Liver (tissue), 10 donors: ENCODE measurements at places on chromosomes 3 and 15.

DNA sequence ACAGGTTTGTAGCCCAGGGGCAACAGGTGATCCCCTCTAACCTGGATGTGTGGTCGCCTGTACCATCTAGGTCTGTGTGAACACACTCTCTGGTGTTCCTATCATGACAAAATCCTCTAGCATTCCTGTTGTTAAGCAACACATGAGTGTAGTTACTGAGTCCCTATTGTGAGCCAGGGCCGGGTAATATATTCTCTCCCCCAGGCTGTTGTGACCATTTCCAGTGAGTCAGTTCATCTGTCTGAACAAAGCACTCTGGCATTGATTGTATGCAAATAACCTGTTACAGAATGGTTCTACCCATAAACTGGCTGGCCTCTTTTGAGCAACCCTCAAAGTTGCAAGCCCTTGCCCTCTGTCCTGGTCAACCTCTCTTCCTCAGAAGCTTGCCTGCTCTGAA is 2.6 kb upstream of the FLNB start:
- H3K4me1 ChIP-seq = peaks cover 27% of the 10 kb centered on the region
- no peak overlapping the region for H3K4me3 ChIP-seq
- no peak overlapping the region for H3K27ac ChIP-seq
- no peaks in the 10 kb centered on the region for H3K27me3 ChIP-seq

DNA sequence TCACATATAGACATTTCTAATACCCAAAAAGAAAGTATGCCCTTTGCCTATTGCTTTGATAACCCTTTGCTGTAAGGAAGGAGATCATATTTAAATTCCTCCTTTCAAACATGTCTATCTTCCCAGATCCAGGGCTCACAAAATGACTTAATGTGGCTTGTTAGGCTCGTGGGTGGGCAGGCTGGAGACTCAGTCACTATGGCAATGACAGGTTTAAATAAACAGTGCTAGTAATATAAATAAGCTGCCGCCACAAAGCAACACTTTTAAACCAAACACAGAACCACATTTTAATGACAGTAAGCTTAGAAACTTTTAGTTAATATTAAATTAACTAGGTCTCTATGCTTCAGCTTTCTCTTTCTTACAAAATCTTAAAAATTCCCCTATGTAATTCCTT is 616.0 kb upstream of the NAALADL2 start:
- H3K27ac ChIP-seq = no peak overlapping the region
- no peak overlapping the region for H3K4me3 ChIP-seq
- H3K27me3 ChIP-seq = no peaks in the 10 kb centered on the region
- no peaks in the 10 kb centered on the region for H3K4me1 ChIP-seq
- no peaks in the 10 kb centered on the region for H3K36me3 ChIP-seq
- DNase-seq = no peak

- no peaks in the 10 kb centered on the region for H3K27me3 ChIP-seq
- peaks cover 29% of the 10 kb centered on the region for H3K4me1 ChIP-seq
- peak; percentile 6 for DNase-seq
- no peak overlapping the region for H3K27ac ChIP-seq
- peaks cover 33% of the 10 kb centered on the region for H3K36me3 ChIP-seq
Observed at GRCh38 chr3:123150449-123151215, 51.1 kb upstream of the SEC22A start.

GRCh38 chr3:158783051-158783450 is 18.8 kb upstream of the MFSD1 start:
- DNase-seq = no peak
- no peaks in the 10 kb centered on the region for H3K36me3 ChIP-seq
- no peaks in the 10 kb centered on the region for H3K4me1 ChIP-seq
- H3K27ac ChIP-seq = no peak overlapping the region

DNA sequence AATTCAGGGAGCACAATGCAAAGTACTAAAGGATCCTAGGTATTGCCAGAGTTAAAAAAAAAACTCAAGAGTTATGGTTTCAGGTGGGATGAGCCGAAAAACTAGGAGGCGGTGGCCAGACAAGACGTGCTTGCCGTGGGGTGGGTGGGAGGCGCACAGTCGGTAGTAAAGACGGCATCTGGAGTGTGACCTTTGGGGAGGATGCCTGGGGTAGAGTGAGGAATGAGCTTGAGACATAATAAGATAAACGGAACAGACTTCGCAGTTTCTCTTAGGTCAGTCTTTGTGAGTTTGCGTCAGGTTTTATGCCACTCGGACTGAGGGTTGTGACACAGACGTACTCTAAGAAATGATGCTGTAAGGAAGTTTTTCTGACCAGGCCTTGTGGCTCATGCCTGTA is 139.6 kb downstream of the LRRK1 start:
- no peak overlapping the region for H3K4me3 ChIP-seq
- H3K36me3 ChIP-seq = no peaks in the 10 kb centered on the region
- no peaks in the 10 kb centered on the region for H3K4me1 ChIP-seq
- H3K27ac ChIP-seq = no peak overlapping the region

- H3K4me3 ChIP-seq = no peak overlapping the region
- no peak overlapping the region for H3K27ac ChIP-seq
- peaks cover 3% of the 10 kb centered on the region for H3K4me1 ChIP-seq
- H3K36me3 ChIP-seq = no peaks in the 10 kb centered on the region
- H3K27me3 ChIP-seq = no peaks in the 10 kb centered on the region
Observed at GRCh38 chr3:81764665-81765064, 3.2 kb upstream of the GBE1 start.

DNA sequence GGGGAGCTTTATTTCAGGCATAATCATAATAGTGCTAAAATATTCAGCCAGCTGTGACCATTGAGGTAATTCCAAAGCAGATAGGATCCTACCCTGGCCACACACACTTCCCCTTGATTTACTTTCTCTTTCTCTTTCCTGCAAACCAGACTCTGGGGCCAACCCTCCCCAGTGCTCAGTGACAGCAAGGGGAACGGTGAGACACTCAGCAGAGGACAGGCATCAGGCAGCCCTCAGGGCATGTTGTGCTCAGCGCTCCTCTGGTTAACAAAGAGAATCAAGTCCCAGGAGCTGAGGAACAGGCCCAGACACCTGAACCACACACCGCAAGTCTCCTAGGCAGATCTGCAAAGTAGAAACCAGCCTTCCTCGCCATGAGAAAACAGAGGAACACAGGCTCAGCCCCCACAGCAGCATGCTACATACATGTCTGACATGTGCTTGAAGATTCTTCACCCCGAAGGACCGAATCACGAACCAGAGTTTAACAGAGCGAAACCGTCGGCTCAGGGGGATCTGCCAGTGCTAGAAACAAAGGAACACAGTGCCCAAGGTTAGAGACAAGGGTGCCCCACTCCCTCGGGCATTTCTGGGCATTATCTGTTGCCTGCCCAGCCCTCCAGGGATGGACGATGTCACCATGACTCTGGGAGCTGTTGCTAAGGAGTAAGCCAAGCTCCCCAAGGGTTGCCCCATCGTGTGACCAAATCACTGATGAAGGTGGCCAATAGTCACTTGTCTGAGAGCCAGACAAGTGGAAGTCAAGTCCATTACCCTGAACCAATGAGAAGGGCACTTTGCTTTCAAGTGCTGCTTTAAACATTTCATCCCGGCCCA is 17.5 kb downstream of the HDC start:
- H3K4me3 ChIP-seq = no peak overlapping the region
- peaks cover 50% of the 10 kb centered on the region for H3K4me1 ChIP-seq
- DNase-seq = no peak
- H3K27me3 ChIP-seq = no peaks in the 10 kb centered on the region

DNA sequence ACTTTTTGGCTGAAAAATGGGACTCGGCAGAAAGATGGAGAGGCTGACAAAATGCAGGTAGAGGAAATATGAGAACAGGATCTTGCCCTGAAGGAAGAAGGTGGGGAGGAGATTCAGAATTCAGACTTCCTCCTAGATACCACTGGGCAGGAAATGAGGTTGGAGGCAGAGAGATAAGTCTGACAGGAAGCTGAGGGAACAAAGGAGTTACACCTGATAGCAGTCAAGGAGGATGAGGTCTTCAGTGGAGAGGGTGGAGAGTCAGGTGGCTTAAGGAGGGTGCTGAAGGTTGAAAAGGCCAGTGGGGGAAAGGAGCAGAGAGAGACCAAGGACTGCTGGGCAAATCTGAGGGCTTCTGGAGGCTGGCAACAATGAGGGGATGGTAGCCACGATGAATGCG is 56.8 kb downstream of the CCR4 start:
- no peaks in the 10 kb centered on the region for H3K27me3 ChIP-seq
- peaks cover 4% of the 10 kb centered on the region for H3K4me1 ChIP-seq
- no peak overlapping the region for H3K4me3 ChIP-seq
- peaks cover 26% of the 10 kb centered on the region for H3K36me3 ChIP-seq

GRCh38 chr3:35071772-35072171 is 567.6 kb upstream of the ARPP21 start:
- H3K4me3 ChIP-seq = no peak overlapping the region
- H3K36me3 ChIP-seq = no peaks in the 10 kb centered on the region
- no peak for DNase-seq
- H3K27me3 ChIP-seq = no peaks in the 10 kb centered on the region

- no peaks in the 10 kb centered on the region for H3K36me3 ChIP-seq
- no peak for DNase-seq
- H3K27ac ChIP-seq = peak overlapping the region; percentile 61
- no peak overlapping the region for H3K4me3 ChIP-seq
Observed at GRCh38 chr3:73029321-73029796, 32.1 kb upstream of the EBLN2 start.

DNA sequence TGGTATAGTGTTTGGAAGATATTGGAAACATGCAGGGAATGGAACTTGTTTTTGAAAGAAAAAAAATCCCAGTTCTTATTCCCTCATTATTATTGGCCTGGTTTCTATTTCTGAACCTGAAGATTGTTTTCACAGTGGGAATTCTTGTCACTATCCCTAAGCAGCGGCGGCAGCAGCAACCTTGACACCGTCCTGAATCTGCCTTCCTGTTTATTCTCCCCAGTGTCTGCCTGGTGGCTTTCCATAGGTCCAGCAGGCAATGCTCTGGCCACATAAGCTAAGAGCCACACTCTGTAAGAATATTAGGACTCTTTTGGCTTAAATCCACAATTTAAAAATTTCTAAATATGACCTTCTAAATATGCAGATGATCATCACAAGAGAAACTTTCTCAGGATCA is 178.0 kb downstream of the PLCL2 start:
- H3K27me3 ChIP-seq = no peaks in the 10 kb centered on the region
- H3K4me1 ChIP-seq = no peaks in the 10 kb centered on the region
- H3K27ac ChIP-seq = no peak overlapping the region
- no peak overlapping the region for H3K4me3 ChIP-seq

- H3K4me1 ChIP-seq = no peaks in the 10 kb centered on the region
- no peak for DNase-seq
- no peak overlapping the region for H3K27ac ChIP-seq
- no peak overlapping the region for H3K4me3 ChIP-seq
- no peaks in the 10 kb centered on the region for H3K27me3 ChIP-seq
- H3K36me3 ChIP-seq = no peaks in the 10 kb centered on the region
Observed at GRCh38 chr3:79326642-79327041, 441.2 kb downstream of the ROBO1 start.

DNA sequence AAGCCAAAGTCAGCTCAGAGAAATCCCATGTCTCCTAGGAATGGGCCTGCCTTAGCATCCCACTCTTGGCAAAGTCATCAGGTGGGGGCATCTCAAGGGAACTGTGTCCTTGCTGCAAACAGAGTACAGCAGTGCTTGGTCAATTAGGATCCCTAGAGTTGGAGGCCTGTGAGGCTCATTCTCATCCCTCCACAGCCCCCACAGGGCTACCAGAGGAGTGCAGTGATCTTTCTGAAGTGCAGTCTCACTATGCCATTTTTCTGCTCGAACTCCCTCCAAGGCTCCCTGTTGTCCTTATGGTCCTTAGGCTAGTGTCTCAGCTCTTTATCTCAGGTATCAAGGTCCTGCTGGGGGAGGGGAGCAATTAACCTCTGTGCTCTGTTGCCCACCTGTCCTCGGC is 31.1 kb downstream of the TMEM40 start:
- peaks cover 1% of the 10 kb centered on the region for H3K4me1 ChIP-seq
- no peaks in the 10 kb centered on the region for H3K27me3 ChIP-seq
- H3K4me3 ChIP-seq = no peak overlapping the region
- no peaks in the 10 kb centered on the region for H3K36me3 ChIP-seq

DNA sequence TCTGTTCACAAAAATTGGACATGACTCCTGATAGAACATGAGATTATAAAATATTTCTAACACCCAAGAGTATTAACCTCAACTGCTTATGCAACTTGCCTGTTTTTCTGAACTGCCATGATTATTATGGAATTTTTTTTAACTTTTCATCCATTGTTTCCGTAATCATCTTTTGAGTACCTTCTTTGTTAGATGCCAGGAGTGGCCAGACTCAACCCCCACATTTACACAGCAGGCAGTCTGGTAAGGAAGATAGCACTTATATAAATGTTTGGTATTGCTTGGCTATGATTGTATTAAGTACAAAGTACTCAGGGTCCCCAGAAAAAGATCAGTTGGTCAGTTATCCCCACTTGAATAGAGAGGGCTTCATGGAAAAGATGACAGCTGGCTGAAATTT is 74.3 kb downstream of the CRYBG3 start:
- no peak overlapping the region for H3K4me3 ChIP-seq
- H3K4me1 ChIP-seq = no peaks in the 10 kb centered on the region
- no peaks in the 10 kb centered on the region for H3K27me3 ChIP-seq
- no peak for DNase-seq
- H3K36me3 ChIP-seq = peaks cover 2% of the 10 kb centered on the region
- no peak overlapping the region for H3K27ac ChIP-seq

DNA sequence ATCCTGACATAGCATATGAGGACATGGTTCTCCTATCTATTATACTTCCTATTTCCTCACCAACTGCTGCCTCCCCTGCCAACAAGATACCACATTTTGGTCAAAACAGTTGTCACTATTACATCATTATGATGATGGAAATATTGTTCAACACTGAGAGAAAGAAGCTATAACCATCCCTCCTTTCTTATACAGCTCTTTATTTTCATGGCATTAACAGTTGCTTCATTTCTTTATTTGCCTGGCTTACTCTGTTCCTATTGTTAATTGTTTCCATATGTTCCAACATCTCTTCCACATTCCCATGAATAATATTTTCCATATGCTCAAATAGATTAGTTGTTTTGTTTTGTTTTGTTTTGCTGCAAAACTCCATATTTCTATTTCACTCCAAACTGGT is 40.8 kb upstream of the FILIP1L start:
- no peaks in the 10 kb centered on the region for H3K4me1 ChIP-seq
- H3K36me3 ChIP-seq = no peaks in the 10 kb centered on the region
- H3K27ac ChIP-seq = no peak overlapping the region
- DNase-seq = no peak

GRCh38 chr15:38411902-38412301 is 42.0 kb upstream of the FAM98B start:
- H3K4me1 ChIP-seq = no peaks in the 10 kb centered on the region
- no peak overlapping the region for H3K4me3 ChIP-seq
- no peaks in the 10 kb centered on the region for H3K27me3 ChIP-seq
- no peak for DNase-seq

DNA sequence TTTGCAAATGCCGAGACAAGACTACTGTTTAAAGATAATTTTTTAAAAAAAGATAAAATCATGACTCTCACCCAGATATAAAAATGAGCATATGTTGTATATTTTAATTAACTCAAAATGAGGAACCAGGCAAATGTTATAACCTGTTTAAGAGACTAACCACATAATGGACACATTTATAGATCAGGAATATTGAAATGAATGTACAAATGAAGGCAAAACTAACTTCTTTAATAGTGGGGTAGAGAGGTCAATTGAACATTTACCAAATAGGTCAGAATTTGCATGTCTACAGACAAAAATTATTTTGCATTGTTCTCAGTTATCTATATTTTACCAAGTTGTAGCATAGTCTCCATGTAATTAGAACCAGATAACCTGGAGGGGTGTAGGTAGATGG is 134.3 kb upstream of the PFN2 start:
- no peak for DNase-seq
- H3K27ac ChIP-seq = no peak overlapping the region
- no peaks in the 10 kb centered on the region for H3K36me3 ChIP-seq
- H3K27me3 ChIP-seq = no peaks in the 10 kb centered on the region

GRCh38 chr3:58171126-58171525 is 39.6 kb downstream of the DNASE1L3 start:
- DNase-seq = no peak
- peaks cover 5% of the 10 kb centered on the region for H3K36me3 ChIP-seq
- H3K4me1 ChIP-seq = peaks cover 62% of the 10 kb centered on the region
- H3K4me3 ChIP-seq = no peak overlapping the region
- H3K27me3 ChIP-seq = no peaks in the 10 kb centered on the region
- peak overlapping the region; percentile 55 for H3K27ac ChIP-seq
